ENCODE measurements at places on chromosomes 4 and X.

GRCh38 chr4:121462660-121463261, 81.9 kb upstream of the QRFPR start:
- peak; percentile 64 for DNase-seq
- no peaks in the 10 kb centered on the region for H3K36me3 ChIP-seq
- no peak overlapping the region for H3K27ac ChIP-seq
- H3K4me1 ChIP-seq: no peaks in the 10 kb centered on the region
- peaks cover 22% of the 10 kb centered on the region for H3K27me3 ChIP-seq
- no peak overlapping the region for H3K4me3 ChIP-seq

DNA sequence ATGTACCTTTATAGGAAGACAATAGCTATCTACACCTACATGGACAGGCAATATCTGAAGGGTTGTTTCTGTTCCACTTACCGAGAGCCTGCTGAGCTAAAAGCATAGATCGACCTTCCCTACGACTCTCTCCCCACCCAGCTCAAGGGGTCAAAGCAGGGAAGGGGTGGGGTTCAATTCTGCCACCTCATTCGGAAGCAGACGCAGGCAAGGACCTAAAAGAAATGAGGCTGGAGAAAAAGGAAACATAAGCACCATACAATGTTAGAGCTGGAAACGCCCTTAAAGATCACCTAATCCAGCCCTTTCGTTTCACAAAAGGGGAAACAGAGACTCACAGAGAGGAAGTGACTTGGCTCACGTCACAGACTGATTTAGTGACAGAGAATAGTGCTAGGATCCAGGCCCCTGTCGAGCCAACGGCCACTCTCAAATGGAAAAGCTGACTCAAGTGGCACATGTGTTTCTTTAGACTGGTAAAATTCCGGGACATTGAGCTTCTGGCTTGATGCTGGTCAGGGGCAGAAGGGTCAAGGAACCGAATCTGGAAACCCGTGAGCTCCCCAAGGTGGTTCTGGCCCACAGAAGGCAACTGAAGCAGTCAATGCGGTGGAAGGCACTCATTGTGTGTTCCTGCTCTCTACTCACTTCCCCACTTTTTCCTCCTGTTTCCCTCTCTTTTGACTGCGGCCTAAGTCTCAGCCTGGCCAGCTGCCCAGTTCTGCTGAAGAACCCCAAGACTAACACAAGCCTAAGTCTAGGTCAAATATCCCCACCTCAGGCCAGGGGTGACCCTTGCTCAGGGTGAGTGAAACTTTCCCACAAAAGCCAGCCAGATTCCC, 7.5 kb downstream of the SEPTIN6 start:
- H3K36me3 ChIP-seq: peaks cover 60% of the 10 kb centered on the region
- peak overlapping the region; percentile 96 for H3K4me3 ChIP-seq
- peak overlapping the region; percentile 99 for H3K27ac ChIP-seq
- no peaks in the 10 kb centered on the region for H3K27me3 ChIP-seq
- peaks cover 56% of the 10 kb centered on the region for H3K4me1 ChIP-seq

- DNase-seq: no peak
- H3K27ac ChIP-seq: no peak overlapping the region
- H3K4me1 ChIP-seq: no peaks in the 10 kb centered on the region
- H3K27me3 ChIP-seq: no peaks in the 10 kb centered on the region
- H3K4me3 ChIP-seq: no peak overlapping the region
Observed at GRCh38 chrX:115630204-115630603, 69.2 kb downstream of the PLS3 start.

DNA sequence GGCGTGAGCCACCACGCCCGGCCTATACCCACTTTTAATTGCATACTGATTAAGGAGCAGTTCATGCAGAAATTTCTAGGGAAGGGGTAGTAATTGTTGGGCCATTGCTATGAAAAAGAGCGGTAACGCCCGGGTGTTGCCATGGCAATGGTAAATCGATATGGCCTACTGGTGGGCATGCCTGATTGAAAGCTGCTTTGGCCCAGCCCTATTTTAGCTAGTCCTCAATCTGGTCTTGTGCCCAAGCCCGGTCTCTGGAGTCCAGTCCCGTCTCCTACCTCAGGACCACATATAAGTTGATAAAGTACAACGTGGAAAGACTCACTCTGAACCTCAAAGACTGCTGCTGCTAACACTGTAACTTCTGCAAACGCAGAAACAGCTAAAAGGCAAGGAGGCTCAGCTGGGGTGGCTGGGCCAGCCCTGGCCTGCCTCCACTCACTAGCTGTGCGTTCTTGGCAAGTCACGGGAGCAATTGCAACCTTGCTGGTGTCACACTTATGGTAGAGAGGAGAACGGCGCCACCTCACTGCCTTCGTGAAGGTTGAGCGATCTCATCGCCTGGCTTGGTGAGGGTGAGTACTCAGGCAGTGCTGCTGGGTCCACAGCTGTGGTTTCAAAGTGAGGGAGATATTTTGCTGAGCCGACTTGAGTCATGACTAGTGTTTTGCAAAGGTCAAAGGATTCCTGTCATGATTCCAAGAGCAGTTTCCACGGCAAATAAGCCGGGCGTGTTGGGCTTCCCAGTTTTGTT, 57.0 kb upstream of the GRPEL1 start:
- no peaks in the 10 kb centered on the region for H3K36me3 ChIP-seq
- no peak for DNase-seq
- no peaks in the 10 kb centered on the region for H3K4me1 ChIP-seq

DNA sequence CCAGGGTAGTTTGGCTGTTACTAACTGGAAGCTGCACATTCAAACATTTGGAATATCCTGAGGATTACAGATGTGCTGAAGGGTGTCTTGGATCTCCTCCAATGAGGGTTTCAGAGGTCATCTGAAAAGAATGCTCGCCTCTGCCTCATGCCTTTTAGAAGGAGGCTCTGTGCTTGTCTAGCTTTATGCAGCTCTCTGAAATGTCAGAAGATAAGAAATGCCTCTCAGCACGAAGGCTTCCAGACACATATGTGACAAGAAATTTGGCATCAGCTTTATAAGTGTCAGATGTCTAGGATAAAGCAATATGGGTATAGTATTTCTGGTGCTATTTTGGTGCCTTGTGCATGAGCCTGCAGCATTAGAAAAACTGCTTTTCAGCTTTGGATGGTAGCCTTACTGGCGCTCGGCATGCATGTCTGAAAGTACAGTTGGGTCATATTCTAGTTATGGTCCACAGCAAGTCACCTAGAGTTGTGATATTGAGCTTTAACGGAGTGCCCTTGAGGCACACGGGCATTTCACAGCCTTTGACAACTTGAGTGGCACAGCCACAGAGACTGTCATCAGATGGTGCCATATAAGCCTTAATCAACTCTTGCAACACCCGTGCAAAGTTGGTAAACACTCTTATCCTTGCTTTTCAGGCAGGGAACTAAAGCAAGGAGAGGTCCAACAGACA, 70.8 kb upstream of the PGRMC2 start:
- DNase-seq: no peak
- no peak overlapping the region for H3K27ac ChIP-seq
- H3K4me1 ChIP-seq: peaks cover 4% of the 10 kb centered on the region
- no peaks in the 10 kb centered on the region for H3K36me3 ChIP-seq

GRCh38 chr4:102535398-102536082, 34.4 kb downstream of the NFKB1 start:
- H3K27me3 ChIP-seq: no peaks in the 10 kb centered on the region
- H3K4me1 ChIP-seq: peaks cover 62% of the 10 kb centered on the region
- peak overlapping the region; percentile 74 for H3K27ac ChIP-seq
- H3K4me3 ChIP-seq: peak overlapping the region; percentile 17

- DNase-seq: no peak
- no peaks in the 10 kb centered on the region for H3K27me3 ChIP-seq
- H3K4me1 ChIP-seq: peaks cover 32% of the 10 kb centered on the region
- H3K36me3 ChIP-seq: peaks cover 14% of the 10 kb centered on the region
Observed at GRCh38 chrX:9542761-9543111, 77.9 kb downstream of the TBL1X start.

- DNase-seq: no peak
- no peak overlapping the region for H3K4me3 ChIP-seq
- no peak overlapping the region for H3K27ac ChIP-seq
- no peaks in the 10 kb centered on the region for H3K36me3 ChIP-seq
- H3K27me3 ChIP-seq: no peaks in the 10 kb centered on the region
- no peaks in the 10 kb centered on the region for H3K4me1 ChIP-seq
Observed at GRCh38 chr4:147862043-147862692, 130.3 kb downstream of the ARHGAP10 start.

DNA sequence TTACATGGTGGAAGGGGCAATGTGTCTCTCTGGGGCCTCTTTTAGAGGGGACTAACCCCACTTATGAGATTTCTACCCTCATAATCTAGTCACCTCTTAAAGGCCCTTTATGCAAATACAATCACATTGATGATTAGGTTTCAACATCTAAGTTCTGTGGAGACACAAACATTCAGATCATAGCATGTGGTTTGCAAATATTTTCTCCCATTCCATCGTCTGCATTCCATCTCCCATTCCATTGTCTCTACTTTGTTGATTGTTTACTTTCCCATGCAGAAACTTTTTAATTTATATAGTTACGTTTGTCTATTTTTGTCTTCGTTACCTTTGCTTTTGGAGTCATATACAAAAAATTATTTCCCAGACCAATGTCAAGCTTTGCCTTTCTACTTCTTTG, 927.5 kb upstream of the INTU start:
- no peak overlapping the region for H3K4me3 ChIP-seq
- DNase-seq: no peak

GRCh38 chr4:186726426-186727168, 2.9 kb upstream of the FAT1 start:
- H3K36me3 ChIP-seq: no peaks in the 10 kb centered on the region
- peaks cover 14% of the 10 kb centered on the region for H3K4me1 ChIP-seq
- H3K4me3 ChIP-seq: no peak overlapping the region

GRCh38 chr4:184193556-184194525, 23.8 kb downstream of the ENPP6 start:
- no peaks in the 10 kb centered on the region for H3K36me3 ChIP-seq
- H3K4me1 ChIP-seq: no peaks in the 10 kb centered on the region
- no peak overlapping the region for H3K27ac ChIP-seq
- no peaks in the 10 kb centered on the region for H3K27me3 ChIP-seq
- no peak for DNase-seq

DNA sequence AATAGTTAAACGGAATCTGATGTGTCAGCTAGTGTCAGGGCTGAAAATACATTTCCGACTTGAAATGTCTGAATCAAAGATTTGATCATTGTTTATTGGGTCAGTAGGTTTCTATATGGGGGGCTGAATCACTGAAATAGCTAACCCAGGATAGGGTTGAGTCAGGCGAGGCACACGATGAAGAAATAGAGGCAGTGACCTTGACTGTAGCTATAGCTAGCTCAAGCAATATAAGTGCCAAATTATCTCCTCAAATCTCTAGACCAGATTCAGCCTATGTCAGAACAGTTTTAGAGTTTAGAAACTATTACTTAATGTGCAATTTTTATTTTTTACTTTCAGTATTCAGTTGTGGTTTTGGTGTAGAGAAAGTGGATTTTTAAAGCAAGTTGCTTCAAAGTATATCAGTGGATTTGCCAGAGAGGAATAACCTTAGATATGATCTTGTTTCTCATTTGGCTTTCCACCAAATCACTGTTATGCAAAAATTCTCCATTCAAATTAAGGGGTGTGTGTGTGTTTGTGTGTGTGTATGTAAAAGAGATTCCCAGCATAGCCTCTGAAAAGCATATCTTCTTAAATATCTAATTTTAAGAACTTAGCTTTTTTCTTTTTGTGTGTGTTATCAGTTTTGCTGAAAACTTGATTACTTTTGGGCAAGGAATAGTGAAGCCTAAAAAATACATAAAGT, 100.3 kb upstream of the RPL34 start:
- H3K36me3 ChIP-seq: peaks cover under 1% of the 10 kb centered on the region
- peaks cover 23% of the 10 kb centered on the region for H3K4me1 ChIP-seq
- H3K4me3 ChIP-seq: no peak overlapping the region
- no peak overlapping the region for H3K27ac ChIP-seq
- DNase-seq: no peak
- H3K27me3 ChIP-seq: no peaks in the 10 kb centered on the region

DNA sequence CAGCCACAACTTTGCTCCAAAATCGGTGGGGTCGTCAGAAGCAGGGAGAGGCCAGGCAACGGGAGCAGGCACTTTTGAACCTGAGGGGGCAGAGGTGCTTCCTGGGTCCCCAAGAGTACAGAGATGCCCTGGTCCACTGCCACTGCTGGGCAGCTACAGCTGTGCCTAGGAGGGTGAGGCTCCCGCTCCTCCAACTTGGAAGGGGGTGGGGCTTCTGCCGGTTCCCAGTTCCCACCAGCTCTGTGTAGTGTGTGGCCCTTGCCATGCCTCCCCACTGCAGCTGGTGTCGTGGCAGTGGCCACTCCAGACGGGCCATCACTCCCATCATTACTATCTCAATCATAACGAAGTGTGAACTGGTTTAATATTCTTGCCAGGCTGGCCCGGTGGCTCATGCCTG, 1496.3 kb downstream of the PCDH7 start:
- no peaks in the 10 kb centered on the region for H3K4me1 ChIP-seq
- no peak overlapping the region for H3K4me3 ChIP-seq
- no peaks in the 10 kb centered on the region for H3K27me3 ChIP-seq
- H3K36me3 ChIP-seq: no peaks in the 10 kb centered on the region
- DNase-seq: no peak

DNA sequence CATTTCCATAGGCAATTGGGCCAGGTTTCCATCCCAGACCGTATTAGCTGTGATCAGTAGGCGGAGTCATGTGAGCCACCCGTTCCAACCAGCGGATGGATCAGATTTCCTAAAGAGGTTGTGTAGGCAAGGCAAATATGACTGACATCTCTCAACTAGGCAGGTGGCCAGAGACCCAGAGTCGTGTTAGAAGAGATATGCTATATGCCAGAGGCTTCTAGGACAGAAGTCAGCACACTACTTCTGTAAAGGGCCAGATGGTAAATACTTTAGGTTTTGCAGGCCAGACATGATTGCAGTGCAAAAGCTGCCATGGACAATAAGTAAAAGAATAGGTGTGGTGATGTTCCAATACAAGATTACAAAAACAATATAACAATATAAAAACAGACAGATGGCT, 788.4 kb downstream of the RPA4 start:
- no peaks in the 10 kb centered on the region for H3K36me3 ChIP-seq
- H3K27ac ChIP-seq: no peak overlapping the region
- DNase-seq: no peak
- H3K4me1 ChIP-seq: no peaks in the 10 kb centered on the region

GRCh38 chrX:123330229-123330942, 146.3 kb downstream of the GRIA3 start:
- no peaks in the 10 kb centered on the region for H3K4me1 ChIP-seq
- no peaks in the 10 kb centered on the region for H3K36me3 ChIP-seq
- DNase-seq: no peak
- no peak overlapping the region for H3K27ac ChIP-seq
- no peak overlapping the region for H3K4me3 ChIP-seq

- no peaks in the 10 kb centered on the region for H3K4me1 ChIP-seq
- H3K36me3 ChIP-seq: no peaks in the 10 kb centered on the region
- no peaks in the 10 kb centered on the region for H3K27me3 ChIP-seq
- no peak for DNase-seq
- no peak overlapping the region for H3K27ac ChIP-seq
- H3K4me3 ChIP-seq: no peak overlapping the region
Observed at GRCh38 chr4:60223208-60223923, 976.8 kb upstream of the ADGRL3 start.

GRCh38 chr4:2798399-2799223, 5.7 kb downstream of the SH3BP2 start:
- peak overlapping the region; percentile 78 for H3K4me3 ChIP-seq
- H3K4me1 ChIP-seq: peaks cover 62% of the 10 kb centered on the region
- no peaks in the 10 kb centered on the region for H3K27me3 ChIP-seq
- H3K36me3 ChIP-seq: peaks cover 2% of the 10 kb centered on the region
- peak; percentile 80 for DNase-seq

Data from activated CD8-positive, alpha-beta T cell treated with anti-CD3 and anti-CD28 coated beads for 36 hours (primary cell).